Left hindlimb (tissue), 1 donor: ENCODE measurements at places on chromosomes 2 and 18.

- DNase-seq: peak; percentile 71
Observed at GRCh38 chr2:219402665-219403515, 15.2 kb upstream of the DNPEP start.

- DNase-seq: no peak
Observed at GRCh38 chr2:190023860-190024259, 38.7 kb downstream of the MSTN start.

DNA sequence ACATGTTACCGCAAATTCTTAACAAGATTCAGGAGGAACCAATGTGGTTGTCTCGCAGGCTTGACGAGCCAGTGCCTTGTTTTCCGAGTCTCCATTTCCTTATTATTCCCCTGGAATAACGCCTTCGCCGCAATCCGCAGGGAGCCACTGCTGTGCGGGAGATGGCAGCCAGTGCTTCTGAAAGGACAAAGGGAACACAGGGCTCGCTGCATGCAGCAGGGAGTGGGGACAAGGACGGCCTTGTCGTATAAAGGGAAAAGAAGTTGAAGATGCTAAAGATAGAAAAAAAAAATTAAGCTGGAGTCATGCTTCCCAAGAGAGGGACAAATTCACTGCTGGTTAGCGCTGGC is 221.4 kb downstream of the NDUFA10 start:
- DNase-seq: no peak

DNA sequence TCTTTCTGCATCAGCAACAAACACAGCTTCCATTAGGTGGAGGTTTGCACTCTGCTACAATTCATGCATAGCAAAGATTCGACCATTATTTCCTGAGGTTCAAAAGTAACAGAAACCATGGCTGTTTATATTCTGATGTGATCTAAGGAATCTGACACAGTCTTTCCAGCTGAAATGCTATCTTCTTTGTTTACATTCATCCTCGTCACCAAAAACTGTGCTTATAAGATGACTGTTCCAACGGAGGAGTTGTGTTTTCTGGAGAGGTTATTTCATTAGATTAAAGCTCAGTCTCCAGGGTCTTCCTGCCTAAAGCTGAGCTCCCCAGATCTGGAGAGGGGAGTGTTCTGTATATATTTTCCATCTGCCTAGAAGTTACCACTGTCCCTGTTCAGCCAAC is 45.1 kb upstream of the LYPD6B start:
- DNase-seq: no peak

DNA sequence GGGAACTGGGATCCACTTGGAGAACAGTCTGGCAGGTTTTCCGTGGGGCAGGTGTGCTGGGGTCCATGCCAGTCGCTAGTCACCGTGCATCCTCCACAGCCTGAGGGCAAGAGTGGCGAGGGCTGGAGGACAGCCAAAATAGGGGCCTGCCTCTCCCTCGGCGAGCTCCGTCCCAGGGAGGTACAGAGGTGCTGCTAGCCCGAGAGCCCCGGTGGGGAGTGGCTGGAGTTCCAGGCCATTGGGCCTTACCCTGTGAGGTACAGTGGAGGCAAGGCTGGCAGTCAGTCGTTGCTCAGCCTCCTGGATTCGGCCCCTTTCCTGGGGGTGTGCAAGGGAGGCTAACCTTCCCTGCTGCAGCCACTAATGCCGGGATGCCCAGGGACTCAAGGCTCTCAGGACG is 406.6 kb downstream of the CMPK2 start:
- DNase-seq: no peak

GRCh38 chr2:187541086-187542085 is 12.8 kb downstream of the TFPI start:
- no peak for DNase-seq

- no peak for DNase-seq
Observed at GRCh38 chr2:190649035-190649797, at the start of gene NAB1. Gene NAB1, plus strand, starts transcription at chr2:190649083. Its CDS starts 10,094 bp downstream, at chr2:190659177.

DNA sequence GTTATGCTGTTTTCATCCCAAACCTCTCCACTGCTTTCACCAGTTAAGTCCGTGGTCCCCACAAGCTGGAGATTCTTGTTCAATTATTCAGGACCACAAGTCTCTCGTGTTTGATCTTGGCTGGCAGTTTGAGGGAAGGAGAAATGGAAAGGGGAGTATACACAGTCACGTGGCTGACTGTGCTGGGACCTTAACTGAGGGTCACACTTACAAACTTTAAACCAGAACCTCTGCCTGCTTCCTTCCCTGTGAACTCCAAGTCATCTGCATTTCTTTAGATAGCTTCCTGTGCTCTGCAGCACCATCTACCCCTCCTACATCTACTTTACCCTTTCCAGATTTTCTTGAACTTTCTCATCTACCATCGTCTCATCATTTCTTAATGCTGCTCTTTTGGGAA is 91.7 kb downstream of the ARHGEF4 start:
- DNase-seq: no peak

GRCh38 chr18:76844742-76845477 is 22.6 kb downstream of the ZNF236 start:
- no peak for DNase-seq

- no peak for DNase-seq
Observed at GRCh38 chr2:197191177-197191939, 119.2 kb downstream of the ANKRD44 start.

DNA sequence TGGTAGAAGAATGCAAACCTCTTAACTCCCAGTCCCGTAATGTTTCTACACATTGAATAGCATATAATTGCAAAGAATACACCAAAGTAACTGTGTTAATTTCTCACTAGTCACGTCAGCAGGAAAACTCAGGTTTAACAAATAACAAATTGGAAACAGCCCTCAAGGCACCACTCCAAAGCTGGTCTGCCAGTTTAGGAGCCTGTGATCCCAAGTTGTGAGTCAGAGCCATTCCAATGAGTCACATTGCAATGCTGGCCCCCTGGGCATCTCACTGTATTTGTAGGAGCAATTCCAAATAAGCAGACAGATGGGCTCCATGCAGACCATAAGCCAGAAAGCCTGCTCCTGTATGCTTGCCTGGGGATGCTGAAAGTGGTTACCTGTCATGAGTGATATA is 143.2 kb upstream of the SETBP1 start:
- DNase-seq: no peak

GRCh38 chr2:224983712-224984554 is 58.3 kb downstream of the DOCK10 start:
- DNase-seq: peak; percentile 70

GRCh38 chr2:85329181-85329651 is 1.4 kb upstream of the TGOLN2 start:
- no peak for DNase-seq

GRCh38 chr2:175203621-175204496 is 22.3 kb upstream of the ATP5MC3 start:
- peak; percentile 36 for DNase-seq

DNA sequence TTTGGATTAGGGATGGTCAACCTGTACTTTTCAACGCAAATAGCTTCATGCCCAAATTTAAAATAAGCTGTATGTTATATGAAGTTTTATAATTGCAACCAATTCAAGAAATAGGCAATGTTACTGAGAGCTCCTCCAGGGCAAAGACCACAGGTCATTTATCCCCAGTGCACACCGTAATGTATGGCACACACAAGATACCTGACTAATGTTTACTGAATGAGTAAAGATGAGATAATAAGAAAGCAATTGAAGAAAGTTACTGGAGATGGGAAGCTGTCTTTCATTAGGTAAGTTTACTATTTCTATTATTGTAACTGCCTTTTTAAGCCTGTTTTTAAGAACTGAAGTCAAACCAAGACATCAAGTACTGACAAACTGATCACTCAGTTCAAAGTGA is 184.5 kb upstream of the VRK2 start:
- DNase-seq: no peak

GRCh38 chr2:45714679-45715078 is 63.2 kb downstream of the PRKCE start:
- DNase-seq: no peak

GRCh38 chr2:156341452-156342253 is 9.1 kb upstream of the NR4A2 start:
- DNase-seq: peak; percentile 96

- DNase-seq: no peak
Observed at GRCh38 chr18:50619861-50620275, 60.0 kb downstream of the MAPK4 start.

- peak; percentile 47 for DNase-seq
Observed at GRCh38 chr2:142131010-142131669, at the start of gene LRP1B. Gene LRP1B, minus strand, starts transcription at chr2:142131016. Its CDS starts 287 bp downstream, at chr2:142130729.

- DNase-seq: no peak
Observed at GRCh38 chr2:210663631-210664089, 107.3 kb downstream of the CPS1 start.

- DNase-seq: no peak
Observed at GRCh38 chr2:230090967-230091366, 22.2 kb upstream of the SLC16A14 start.

GRCh38 chr18:9890957-9891356 is 5.2 kb downstream of the TXNDC2 start:
- DNase-seq: no peak

DNA sequence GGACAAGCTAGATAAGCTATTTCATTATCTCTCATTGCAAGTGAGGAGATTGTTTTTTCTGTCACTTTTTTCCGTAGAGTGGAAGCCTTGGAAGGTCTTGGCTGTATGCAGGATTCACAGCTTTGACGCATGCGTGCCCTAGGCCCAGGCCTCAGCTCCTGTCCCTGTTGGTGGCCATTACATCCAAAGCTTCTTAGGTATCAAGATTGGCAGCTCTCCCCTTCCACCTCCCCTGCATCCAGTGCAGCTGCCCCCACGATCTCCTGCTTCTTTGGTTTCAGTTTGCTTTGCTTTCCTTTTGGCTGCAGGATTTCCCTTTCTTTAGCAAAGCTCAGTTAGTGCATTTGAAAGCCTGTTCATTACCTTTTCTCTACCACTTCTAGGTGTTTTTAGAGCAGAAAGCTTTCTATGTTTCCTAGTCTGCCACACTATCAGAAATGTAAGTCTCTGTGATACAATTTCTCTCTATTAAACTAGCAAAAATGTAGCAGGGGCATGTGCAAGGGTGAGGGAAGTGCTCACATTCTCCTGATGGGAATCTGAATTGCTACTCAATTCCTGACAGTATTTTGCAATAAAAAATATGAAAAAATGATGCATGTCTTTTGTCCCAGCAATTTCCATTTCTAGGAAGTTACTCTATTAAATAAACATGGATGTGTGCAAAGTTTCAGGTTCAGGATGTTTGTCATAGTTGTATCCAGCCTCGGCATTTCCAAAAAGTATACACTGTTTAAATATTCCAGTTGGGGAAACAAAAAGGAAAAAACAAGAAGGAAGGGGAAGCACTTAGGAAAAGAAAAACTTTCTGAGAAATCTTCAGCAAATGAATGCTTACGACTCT is 91.2 kb downstream of the LIPG start:
- DNase-seq: no peak

DNA sequence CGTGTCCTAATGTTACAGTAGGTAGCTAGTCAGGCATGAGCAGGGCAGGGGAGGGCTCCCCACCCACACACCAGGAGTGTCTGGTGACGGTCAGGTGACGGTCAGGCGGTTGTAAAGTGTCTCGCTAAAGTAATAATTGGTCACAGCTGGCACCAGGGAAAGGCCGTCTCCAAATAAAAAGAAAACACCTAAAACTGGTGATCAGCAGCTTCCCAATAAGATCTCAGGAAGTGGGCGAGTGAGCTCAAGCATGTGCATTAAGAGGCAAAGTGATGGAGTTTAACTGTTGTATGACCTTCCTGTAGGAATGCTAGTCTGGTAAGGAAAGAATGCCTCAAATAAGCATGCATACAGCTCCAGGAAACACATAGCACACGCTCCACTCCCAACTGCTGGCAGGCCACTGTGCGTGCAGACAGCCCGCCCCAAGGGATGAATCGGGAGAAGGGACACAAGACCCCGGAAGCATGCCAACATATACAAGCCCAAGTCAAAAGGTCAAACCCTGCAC is 177.1 kb downstream of the RNF144A start:
- DNase-seq: no peak

GRCh38 chr2:146982393-146982846 is 862.4 kb upstream of the ACVR2A start:
- DNase-seq: no peak

DNA sequence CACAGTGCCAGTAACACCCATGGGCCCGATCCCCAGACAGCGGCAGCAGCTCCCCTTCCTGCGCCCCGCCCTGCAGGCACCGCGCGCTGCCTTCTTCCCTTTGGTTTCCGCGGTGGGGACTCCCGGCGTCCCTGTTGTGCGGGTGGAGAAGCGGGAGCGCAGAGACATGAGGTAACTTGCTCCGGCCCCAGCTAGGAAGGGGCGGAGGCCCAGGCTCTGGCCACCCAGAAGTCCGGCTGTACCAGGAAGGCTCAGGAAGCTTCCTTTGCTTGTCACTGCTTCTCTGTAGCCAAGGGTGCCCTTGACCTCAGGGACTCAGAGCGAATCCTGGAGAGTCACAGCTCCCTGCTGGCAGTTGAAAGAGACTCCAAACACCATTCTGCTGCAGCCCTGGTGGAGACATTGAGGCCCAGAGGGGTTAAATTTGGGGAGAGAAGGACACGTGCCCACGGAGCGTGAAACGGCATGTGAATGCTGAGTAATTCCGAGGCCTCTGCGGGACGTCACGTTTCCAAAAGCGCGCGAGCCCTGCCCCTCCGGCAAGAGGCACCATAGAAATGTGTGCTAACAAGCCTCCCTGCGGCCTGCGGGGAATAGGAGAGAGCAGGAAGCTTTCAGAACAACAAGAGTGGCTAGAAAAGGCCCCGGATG is 6.7 kb upstream of the ADCY3 start:
- no peak for DNase-seq

DNA sequence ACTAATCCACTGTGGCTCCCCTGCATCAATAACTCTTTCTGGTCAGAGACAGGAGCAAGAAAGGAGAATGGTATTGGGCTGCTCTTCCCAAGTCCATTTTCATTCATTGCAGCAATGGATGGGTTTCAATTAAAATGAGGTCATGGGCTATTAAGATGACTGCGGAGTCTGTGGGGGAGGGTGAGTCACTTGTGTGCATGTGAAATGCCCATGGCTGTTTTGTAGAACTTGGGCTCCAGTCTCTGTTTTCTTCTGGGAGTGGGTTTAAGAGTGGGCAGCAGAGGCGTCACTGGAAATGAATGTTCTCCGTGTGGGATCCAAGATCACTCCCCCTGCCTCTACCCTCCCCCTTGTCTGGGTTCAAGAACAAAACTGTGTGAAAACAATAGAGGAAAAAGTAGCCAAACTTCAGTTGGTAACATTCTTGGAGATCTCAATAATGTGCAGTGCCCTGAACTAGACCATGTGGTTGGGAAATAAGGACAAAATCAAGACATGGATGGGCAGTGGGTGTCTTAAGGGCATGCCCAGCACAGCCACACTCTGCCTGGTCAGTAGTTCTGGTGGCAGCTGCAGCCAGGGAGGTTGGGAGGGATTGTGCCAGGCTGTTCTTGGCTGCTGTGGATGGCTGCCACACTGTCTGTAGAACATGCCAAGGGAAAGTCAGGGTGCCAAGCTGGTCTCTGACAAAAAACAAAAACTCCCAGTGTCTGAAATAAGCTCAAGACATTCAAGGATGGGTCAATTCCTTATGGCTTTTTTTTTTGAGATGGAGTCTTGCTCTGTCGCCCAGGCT is 68.2 kb upstream of the CXCR4 start:
- no peak for DNase-seq
